ENCODE measurements at places on chromosomes 1 and 21. TPM values are rescaled to one million over a fixed set of nuclear protein-coding genes. Genes with fewer than 3 reads are reported as not detected.

The HMGCS2 gene
- not detected for total RNA-seq

The PKP1 gene
- total RNA-seq, result 211 TPM

The DMBX1 gene
- total RNA-seq, result 2.4 TPM

The MROH7 gene
- not detected for total RNA-seq

The RNF223 gene
- total RNA-seq, result 147 TPM

The TMEM125 gene
- 8.6 TPM for total RNA-seq

The TSPEAR gene
- total RNA-seq, result 3.2 TPM

The LMOD1 gene
- 0.06 TPM for total RNA-seq

DNA sequence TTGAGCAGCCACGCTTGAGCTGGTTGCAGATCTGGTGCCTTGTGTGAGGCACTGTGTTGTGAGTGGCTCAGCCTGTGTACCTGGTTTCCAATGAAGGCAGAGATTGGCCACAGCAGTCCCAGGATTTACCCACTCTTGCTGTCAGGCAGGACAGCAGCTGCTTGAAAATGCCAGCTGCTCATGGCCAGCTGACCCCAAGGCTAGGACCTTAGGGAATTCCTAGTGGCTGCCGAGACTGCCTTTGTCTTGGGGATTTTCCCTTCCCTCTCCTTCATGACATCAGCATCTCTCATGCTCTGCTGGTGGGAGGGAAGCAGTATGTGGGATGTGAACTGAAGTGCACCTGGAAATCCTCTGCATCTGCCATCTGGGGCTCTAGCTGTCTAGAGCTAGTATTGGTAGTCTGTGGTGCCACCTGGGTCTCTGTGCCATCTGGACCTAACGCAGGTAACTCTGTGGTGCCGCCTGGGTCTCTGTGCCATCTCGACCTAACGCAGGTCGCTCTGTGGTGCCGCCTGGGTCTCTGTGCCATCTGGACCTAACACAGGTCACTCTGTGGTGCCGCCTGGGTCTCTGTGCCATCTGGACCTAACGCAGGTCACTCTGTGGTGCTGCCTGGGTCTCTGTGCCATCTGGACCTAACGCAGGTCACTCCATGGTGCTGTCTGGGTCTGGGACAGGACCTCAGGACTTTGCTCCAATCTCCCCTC is 3.8 kb upstream of the LRRC47 start:
- no peak for DNase-seq
- H3K27ac ChIP-seq, result no peak overlapping the region

- peaks cover 13% of the 10 kb centered on the region for H3K27me3 ChIP-seq
- H3K4me1 ChIP-seq, result no peaks in the 10 kb centered on the region
- no peak for DNase-seq
- H3K36me3 ChIP-seq, result no peaks in the 10 kb centered on the region
- H3K4me3 ChIP-seq, result no peak overlapping the region
These were observed 526.9 kb downstream of the NPHP4 start for GRCh38 chr1:5465281-5465711.

DNA sequence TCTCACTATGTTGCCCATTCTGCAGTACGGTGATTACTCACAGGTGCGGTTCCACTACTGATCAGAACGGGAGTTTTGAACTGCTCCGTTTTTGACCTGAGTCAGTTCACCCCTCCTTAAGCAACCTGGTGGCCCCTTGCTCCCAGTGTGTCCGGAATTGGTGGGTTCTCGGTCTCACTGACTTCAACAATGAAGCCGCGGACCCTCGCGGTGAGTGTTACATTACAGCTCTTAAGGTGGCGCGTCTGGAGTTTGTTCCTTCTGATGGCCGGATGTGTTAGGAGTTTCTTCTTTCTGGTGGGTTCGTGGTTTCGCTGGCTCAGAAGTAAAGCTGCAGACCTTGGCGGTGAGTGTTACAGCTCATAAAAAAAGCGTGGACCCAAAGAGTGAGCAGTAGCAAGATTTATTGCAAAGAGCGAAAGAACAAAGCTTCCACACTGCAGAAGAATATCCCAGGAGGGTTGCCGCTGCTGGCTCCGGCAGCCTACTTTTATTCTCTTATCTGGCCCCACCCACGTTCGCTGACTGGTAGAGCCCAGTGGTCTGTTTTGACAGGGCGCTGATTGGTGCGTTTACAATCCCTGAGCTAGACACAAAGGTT is 17.6 kb upstream of the PARP1 start:
- no peak for DNase-seq
- no peaks in the 10 kb centered on the region for H3K36me3 ChIP-seq
- no peak overlapping the region for H3K4me3 ChIP-seq
- H3K4me1 ChIP-seq, result peaks cover 5% of the 10 kb centered on the region
- H3K27me3 ChIP-seq, result no peaks in the 10 kb centered on the region

- no peaks in the 10 kb centered on the region for H3K4me1 ChIP-seq
- H3K27me3 ChIP-seq, result 0 out of 2 replicates have a peak, but pooled peaks cover 2% of the 10 kb centered on the region
- DNase-seq, result no peak
- no peak overlapping the region for H3K4me3 ChIP-seq
These were observed 36.9 kb upstream of the KLHDC7A start for GRCh38 chr1:18443587-18444520.

GRCh38 chr1:159951551-159951950 is 2.5 kb downstream of the SLAMF9 start:
- DNase-seq, result no peak
- no peaks in the 10 kb centered on the region for H3K36me3 ChIP-seq
- H3K4me1 ChIP-seq, result peaks cover 33% of the 10 kb centered on the region
- no peak overlapping the region for H3K27ac ChIP-seq

DNA sequence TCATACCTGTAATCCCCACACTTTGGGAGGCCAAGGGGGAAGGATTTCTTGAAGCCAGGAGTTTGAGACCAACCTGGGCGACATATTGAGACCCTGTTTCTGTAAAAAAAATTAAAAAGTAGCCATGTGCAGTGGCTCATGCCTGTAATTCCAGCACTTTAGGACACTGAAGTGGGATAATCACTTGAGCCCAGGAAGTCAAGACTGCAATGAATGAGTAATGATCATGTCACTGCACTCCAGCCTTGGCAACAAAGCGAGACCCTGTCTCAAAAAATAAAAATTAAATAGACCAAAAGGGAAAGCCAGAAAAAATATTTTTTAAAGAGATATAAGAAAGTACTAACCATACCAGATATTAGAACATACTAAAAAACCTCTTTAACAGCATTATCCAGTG is 44.7 kb upstream of the LYPLAL1 start:
- no peaks in the 10 kb centered on the region for H3K27me3 ChIP-seq
- H3K4me3 ChIP-seq, result no peak overlapping the region
- DNase-seq, result peak; percentile 70
- H3K36me3 ChIP-seq, result no peaks in the 10 kb centered on the region
- peaks cover 8% of the 10 kb centered on the region for H3K4me1 ChIP-seq

GRCh38 chr1:99697580-99697979 is 51.7 kb downstream of the PALMD start:
- H3K4me1 ChIP-seq, result no peaks in the 10 kb centered on the region
- H3K27ac ChIP-seq, result no peak overlapping the region
- H3K4me3 ChIP-seq, result no peak overlapping the region
- H3K27me3 ChIP-seq, result no peaks in the 10 kb centered on the region
- no peak for DNase-seq

GRCh38 chr1:116185161-116185701 is 74.0 kb downstream of the MAB21L3 start:
- peaks cover 23% of the 10 kb centered on the region for H3K27me3 ChIP-seq
- no peaks in the 10 kb centered on the region for H3K36me3 ChIP-seq
- H3K27ac ChIP-seq, result no peak overlapping the region

All from PC-3 (cell line).